AG08395 (cell line): ENCODE measurements at places on chromosomes 11 and 22.

DNA sequence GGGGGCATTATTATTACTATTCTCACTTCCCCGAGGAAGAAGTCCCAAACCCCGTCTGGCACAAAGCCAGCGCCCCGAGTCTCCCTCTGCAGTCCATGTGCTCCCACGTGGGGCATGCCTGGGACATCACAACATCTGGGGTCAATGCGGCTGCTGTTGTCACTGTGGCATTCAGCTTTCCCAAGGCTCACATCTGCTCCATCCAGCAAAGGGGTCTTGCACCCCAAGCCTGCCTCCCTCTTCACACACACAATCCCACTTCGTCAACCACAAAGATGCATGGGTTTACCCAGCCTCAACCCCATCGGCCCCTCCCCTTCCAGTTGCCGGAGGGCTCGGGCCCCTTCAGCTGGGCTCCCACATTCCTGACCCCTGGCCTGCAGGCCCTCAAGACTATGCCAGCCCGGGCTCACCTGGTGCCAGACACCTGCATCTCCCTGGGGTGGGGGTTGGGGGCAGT is 23.5 kb upstream of the RTN4R start:
- DNase-seq, result no peak

DNA sequence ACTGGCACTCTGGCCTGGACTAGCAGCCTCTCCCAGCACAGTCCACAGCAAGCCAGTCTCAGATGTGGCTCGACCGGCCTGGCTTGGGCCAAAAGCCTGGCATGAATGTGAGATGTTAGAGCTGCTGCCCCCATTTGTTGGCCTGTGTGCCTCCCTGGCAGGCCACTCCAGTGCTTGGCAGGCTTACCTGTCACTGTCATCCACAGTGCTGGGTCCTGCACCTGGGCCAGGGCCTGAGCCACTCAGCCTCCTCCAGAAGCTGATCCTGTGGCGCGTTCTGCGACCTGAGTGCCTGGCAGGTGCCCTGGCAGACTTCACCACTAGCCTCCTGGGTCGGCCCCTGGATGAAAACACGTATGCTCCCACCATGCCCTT is 36.1 kb downstream of the RRP8 start:
- no peak for DNase-seq

- no peak for DNase-seq
Observed at GRCh38 chr11:8107642-8108041, 26.6 kb downstream of the TUB start.

GRCh38 chr11:126339863-126340434 is 15.5 kb upstream of the ST3GAL4 start:
- DNase-seq, result no peak
